ENCODE measurements at places on chromosomes 1 and 21.

GRCh38 chr21:37117204-37117603 lies 44.1 kb downstream of the TTC3 start:
- no peak for DNase-seq

GRCh38 chr1:248792342-248792741 lies 33.4 kb downstream of the SH3BP5L start:
- no peak for DNase-seq

GRCh38 chr1:72678683-72679082 lies 396.3 kb upstream of the NEGR1 start:
- DNase-seq, result no peak

- DNase-seq, result no peak
These were observed 375.4 kb downstream of the NUF2 start for GRCh38 chr1:163697137-163697536.

DNA sequence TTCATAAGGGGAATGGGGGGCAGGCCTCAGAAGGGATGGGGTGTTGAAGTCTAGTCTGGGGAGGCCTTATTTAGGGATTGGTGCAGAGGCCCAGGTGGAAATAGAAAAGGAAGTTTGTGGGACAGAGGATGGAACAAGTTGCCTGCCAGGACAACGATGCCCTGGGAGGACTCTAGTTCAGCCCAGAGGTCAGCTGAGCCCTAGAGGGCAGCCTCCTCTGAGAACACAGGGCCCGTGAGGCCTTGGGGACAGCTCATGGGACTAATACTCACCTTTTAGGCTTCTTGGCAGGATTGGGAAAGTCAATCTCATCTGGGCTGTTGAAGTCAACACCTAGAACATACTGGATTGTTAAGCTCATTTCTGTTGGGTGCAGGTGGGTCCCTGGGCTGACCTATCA lies 43.0 kb downstream of the LHX4 start:
- no peak for DNase-seq

GRCh38 chr21:41858466-41859296 lies 20.5 kb downstream of the PRDM15 start:
- DNase-seq, result no peak
